NCI-H2081 treated with DMSO at 0.1 percent for 48 hours (cell line): ENCODE measurements at places on chromosomes 7 and 10.

- no peak for DNase-seq
These were observed 122.1 kb downstream of the GRID1 start for GRCh38 chr10:86244297-86245014.

DNA sequence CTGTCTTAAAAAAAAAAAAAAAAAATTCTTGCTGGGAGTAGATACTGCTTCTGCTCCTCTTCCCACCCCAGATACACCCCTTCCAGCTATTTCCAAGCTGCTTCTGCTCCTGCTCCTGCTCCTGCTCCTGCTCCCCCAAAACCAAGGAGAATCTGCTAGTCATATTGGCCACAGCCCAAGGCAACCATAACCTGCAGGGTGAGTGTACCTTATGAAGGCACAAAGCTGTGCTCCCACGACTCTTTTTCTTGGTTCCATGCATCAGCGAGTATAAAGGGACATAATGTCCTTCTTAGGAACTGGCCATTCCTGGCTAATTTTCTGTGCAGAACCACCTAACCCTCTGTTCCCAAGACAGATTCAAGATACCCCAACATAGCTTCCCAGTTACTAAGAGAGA, 129.5 kb upstream of the CDK1 start:
- DNase-seq = no peak

DNA sequence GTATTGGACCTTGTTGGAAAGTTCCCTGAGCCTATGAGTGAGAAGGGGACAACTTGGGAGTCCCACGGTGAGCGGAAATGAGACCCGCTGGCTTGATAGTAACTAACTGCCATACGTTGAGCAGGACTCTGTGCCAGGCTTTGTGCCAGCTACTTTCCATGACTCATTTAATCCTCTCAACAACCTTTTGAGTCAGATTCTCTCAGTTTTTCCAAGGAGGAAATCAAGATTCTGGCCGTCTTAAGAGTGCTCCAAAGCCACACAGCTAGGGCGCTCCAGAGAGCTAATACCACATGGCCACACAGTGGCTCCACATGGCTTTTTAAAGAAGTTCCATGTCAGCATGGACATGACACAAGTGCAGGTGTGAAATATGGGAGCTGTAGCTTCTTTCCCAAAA, 55.7 kb downstream of the NOD1 start:
- DNase-seq = no peak

DNA sequence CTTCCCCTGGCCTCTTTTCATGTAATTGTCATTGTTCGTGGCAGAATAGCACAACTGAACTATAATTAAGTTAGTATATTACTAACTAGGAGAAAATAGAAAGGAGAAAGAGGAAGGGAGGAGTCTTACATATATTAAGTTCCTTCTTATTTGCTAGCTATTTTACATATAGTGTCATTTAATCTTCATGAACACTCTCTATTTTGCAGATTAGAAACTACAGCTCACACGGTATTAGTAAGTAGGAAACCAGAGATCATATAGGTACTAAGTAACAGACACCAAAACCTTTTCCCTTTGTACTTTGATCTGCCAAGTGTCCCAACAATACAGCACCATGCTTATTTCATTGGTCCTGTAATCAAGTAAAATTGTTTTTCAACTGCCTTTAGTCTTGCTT, 202.4 kb upstream of the HPS1 start:
- no peak for DNase-seq

DNA sequence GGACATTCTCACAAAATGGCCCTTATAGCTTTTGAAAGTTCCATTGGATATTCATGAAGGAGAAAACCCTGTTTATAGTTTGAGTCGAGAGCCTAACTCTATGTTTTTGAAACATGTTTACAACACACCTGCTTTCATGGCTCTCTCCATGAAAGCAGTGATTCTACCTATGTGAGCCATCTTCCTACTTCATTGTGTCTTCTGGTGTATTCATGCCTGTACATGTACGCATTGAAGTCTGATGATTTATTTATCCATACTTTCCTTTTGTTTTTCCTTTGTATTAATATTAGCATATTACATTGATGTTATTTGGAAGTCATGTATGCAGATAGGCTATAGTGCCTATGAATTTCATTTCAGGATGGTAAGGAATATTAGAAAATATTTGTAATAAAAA, 58.0 kb downstream of the LAMB4 start:
- DNase-seq = no peak
